Cardiac muscle cell (in vitro differentiated cells and primary cell): ENCODE measurements at places on chromosomes 3 and 15. TPM values are rescaled to one million over a fixed set of nuclear protein-coding genes. Genes with fewer than 3 reads are reported as not detected.
A peak's percentile ranks its signal among the peaks of the same experiment; 100 is the strongest.

SYNPR gene
- 0.36 and 0.60 TPM in 2 replicates for total RNA-seq

CRBN gene
- 47.3 and 63.0 TPM in 2 replicates for total RNA-seq

UBAP1L gene
- 3.7 and 5.1 TPM in 2 replicates for total RNA-seq

ARHGAP11A gene
- total RNA-seq: 5.0 and 44.6 TPM in 2 replicates

TMEM158 gene
- 0.83 and 2.2 TPM in 2 replicates for total RNA-seq

LRRIQ4 gene
- 0.15 TPM in 1 of 2 replicates, not detected in the other for total RNA-seq

ATP2C1 gene
- total RNA-seq: 31.5 and 32.9 TPM in 2 replicates

SLC24A5 gene
- total RNA-seq: not detected in 2 replicates

DNAH12 gene
- total RNA-seq: 0.53 and 0.57 TPM in 2 replicates

DPPA2 gene
- total RNA-seq: not detected in 2 replicates

GRCh38 chr3:192408647-192409200, 318.6 kb downstream of the FGF12 start:
- DNase-seq: peak; percentile 24
- no peaks in the 10 kb centered on the region for H3K36me3 ChIP-seq
- no peak overlapping the region for H3K27ac ChIP-seq
- no peaks in the 10 kb centered on the region for H3K4me1 ChIP-seq
- peaks cover 59% of the 10 kb centered on the region for H3K27me3 ChIP-seq

DNA sequence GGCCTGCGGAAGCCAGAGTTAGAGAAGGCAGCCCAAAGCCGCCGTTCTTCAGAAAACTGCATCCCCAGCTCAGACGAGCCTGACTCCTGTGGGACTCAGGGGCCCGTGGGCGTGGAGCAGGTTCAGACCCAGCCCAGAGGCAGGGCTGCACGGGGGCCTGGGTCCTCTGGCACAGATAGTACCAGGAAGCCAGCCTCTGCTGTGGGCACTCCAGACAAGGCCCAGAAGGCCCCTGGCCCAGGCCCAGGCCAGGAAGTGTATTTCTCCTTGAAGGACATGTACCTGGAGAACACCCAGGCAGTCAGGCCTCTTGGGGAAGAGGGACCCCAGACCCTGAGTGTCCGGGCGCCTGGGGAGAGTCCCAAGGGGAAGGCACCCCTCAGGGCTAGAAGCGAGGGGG, 23.1 kb downstream of the ALPK3 start:
- H3K27me3 ChIP-seq: no peaks in the 10 kb centered on the region
- peaks cover 6% of the 10 kb centered on the region for H3K36me3 ChIP-seq
- peaks cover 63% of the 10 kb centered on the region for H3K4me1 ChIP-seq
- peak overlapping the region; percentile 95 for H3K27ac ChIP-seq

DNA sequence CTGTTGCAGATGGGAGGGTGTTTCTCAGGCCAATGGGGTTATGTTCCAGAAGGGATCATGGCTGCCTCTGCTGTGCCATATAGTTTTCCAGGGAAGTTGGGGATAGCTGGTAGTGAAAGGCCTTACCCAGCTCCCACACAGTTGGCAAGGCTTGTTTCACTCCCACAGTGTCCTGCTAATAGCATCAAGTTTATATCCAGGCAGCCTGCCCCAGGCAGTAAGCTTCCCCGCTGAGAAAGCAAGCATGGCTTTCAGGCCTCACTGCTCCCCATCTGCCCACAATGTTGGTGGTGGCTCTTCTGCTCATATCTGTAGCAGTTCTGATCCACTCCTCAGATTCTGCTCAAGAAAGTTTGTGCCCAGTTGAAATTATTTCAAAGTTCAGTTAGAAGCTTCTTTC, 50.9 kb upstream of the DCBLD2 start:
- no peak for DNase-seq
- H3K4me1 ChIP-seq: no peaks in the 10 kb centered on the region
- no peak overlapping the region for H3K27ac ChIP-seq
- H3K27me3 ChIP-seq: no peaks in the 10 kb centered on the region
- no peaks in the 10 kb centered on the region for H3K36me3 ChIP-seq

GRCh38 chr3:152620395-152620794, 214.5 kb upstream of the P2RY1 start:
- peaks cover 4% of the 10 kb centered on the region for H3K4me1 ChIP-seq
- H3K4me3 ChIP-seq: no peak overlapping the region
- no peak for DNase-seq
- H3K27me3 ChIP-seq: no peaks in the 10 kb centered on the region

GRCh38 chr15:62447742-62448141, 282.7 kb upstream of the C2CD4B start:
- H3K4me3 ChIP-seq: no peak overlapping the region
- no peaks in the 10 kb centered on the region for H3K36me3 ChIP-seq
- H3K4me1 ChIP-seq: no peaks in the 10 kb centered on the region
- H3K27me3 ChIP-seq: peaks cover 31% of the 10 kb centered on the region

GRCh38 chr3:58025837-58026569, 17.8 kb downstream of the FLNB start:
- H3K4me3 ChIP-seq: no peak overlapping the region
- no peaks in the 10 kb centered on the region for H3K27me3 ChIP-seq
- H3K36me3 ChIP-seq: no peaks in the 10 kb centered on the region
- peaks cover 1% of the 10 kb centered on the region for H3K4me1 ChIP-seq
- no peak overlapping the region for H3K27ac ChIP-seq

- DNase-seq: no peak
- H3K27ac ChIP-seq: no peak overlapping the region
- peaks cover 7% of the 10 kb centered on the region for H3K4me1 ChIP-seq
- H3K4me3 ChIP-seq: no peak overlapping the region
Measured at GRCh38 chr15:56205061-56205876, 38.4 kb downstream of the RFX7 start.

DNA sequence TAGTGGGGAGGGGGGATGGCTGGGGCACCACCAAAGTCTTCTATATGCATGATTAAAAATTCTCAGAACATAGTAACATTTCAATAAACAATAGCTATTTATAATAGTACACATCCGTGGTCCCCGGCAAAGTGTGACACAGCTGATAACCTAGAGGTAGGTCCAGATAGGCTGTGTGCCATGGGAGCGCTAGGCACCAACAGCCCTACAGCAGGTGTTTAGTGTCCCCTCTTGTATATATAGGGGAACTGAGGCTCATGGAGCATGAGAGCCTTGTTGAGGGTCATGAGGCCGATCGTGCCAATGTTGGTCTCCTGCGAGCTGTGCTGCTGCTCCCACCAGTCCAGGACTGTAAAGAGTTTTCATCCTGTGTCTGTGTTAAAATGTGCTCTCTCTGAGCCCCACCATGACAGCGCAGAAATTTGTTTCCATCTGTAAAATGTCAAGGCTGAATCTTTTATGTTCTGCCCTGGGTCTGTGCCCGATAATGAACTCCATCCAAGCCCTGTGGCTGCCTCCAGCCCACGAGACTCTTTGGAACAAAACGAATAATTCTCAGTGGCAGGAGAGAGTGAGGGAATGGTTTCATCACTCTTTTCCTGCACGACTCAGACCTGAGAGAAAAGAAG, 14.5 kb downstream of the TMEM158 start:
- no peaks in the 10 kb centered on the region for H3K4me1 ChIP-seq
- no peak overlapping the region for H3K4me3 ChIP-seq
- DNase-seq: no peak
- peaks cover 5% of the 10 kb centered on the region for H3K27me3 ChIP-seq
- H3K36me3 ChIP-seq: no peaks in the 10 kb centered on the region
- H3K27ac ChIP-seq: no peak overlapping the region

DNA sequence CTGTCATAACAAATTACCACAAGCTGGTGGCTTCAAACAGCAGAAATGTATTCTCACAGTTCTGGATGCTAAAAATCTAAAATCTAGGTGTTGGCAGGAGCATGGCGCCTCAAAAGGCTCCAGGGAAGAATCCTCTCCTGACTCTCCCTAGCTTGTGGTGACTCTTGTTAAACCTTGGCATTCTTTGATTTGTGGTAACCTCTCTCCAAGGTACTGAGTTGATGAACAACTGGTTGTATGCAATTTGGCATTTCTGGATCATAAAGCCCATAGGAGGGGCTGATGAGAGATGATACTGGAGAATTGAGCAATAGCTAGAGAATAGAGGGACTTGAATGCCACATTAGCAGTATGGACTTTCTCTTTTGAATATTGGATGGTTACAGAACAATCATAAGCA, 821.8 kb downstream of the TBL1XR1 start:
- H3K36me3 ChIP-seq: no peaks in the 10 kb centered on the region
- no peaks in the 10 kb centered on the region for H3K27me3 ChIP-seq
- H3K4me3 ChIP-seq: no peak overlapping the region
- no peak overlapping the region for H3K27ac ChIP-seq

DNA sequence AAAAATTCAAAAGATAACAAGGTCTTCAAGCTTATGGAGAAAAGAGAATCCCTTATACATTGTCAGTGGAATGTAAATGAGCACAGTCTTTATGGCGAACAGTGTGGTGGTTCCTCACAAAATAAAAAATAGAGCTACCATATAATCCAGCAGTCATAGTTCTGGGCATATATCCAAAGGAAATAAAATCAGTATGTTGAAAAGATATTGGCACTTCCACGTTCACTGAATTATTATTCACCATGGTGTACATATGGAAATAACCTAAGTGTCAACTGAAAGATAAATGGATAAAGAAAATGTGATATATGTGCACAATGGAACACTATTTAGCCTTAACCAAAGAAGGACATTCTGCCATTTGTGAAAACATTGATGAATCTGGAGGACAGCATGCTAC, 1161.2 kb downstream of the ROBO2 start:
- H3K4me3 ChIP-seq: no peak overlapping the region
- H3K4me1 ChIP-seq: peaks cover 7% of the 10 kb centered on the region
- no peak for DNase-seq
- H3K27me3 ChIP-seq: no peaks in the 10 kb centered on the region

DNA sequence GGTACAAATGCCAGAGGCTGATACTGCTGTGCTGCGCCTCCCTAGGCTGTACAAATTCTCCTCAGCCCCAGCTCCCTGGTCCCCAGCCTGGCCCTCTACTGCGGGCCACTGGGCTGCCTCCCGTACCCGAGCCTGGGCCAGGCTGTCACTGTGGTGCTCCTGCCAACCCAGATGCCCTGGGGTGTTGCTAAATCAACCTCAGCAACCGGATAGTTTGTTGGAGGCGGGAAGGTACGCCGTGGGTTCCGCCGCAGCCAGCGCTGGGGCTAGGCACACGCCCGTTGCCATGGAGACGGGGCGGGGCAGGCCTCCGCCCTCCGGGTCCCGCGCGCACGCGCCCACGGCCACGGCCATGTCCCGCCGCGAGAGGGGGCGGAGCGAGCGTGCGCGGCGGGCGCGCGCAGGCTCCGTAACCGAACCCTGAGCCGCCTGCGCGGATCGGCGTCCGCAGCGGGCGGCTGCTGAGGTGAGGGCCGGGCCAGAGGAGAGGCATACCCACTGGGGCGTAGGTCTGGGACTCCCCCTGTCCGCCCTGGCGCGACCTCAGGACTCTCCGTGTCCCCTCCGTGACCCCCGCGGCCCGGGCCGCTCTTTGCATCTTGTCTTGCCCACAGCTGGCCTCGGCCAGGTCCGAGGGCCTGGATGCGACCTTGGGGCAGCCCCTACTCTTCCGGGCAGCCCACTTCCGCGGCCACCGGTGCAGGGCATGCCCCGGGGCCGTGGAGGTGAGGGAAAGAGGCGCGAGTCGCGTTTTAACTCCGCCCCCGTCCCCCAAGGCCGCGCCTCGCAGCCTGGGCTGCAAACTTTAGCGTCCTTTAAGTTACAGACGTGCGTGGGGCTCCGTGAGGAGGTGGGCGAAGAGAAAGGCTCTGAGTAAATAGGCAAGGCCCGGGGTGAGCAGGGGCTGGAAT, at the start of gene TEX264:
Gene TEX264 (plus strand): TSS at position 430 of the 911 bp plus-strand sequence. CDS start 3,053 bp downstream, outside the sequence.
- H3K36me3 ChIP-seq: no peaks in the 10 kb centered on the region
- no peaks in the 10 kb centered on the region for H3K27me3 ChIP-seq
- H3K27ac ChIP-seq: peak within 1 kb of the TSS; percentile 79
- H3K4me3 ChIP-seq: peak within 1 kb of the TSS; percentile 63
- peaks cover 17% of the 10 kb centered on the region for H3K4me1 ChIP-seq

DNA sequence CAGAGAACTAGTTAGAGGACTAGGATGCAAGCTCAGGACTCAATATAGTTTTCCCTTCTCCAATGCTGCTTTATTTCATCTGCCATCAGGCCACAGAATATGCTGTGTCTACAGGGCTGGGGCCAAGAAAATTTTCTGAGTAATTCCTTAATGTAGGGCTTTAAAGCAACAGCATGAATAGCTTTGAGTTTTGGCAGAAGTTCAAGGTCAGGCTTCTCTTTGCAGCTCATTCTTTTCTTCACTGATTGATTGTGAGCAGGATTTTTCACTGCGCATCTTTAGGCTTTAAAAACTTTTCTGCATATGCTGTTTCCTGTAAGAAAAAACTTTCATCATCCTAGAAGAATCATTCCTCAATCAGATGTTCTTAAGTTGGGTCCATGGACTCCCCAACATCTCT, 4.6 kb downstream of the TMEM108 start:
- no peak for DNase-seq
- H3K4me3 ChIP-seq: no peak overlapping the region
- no peak overlapping the region for H3K27ac ChIP-seq
- H3K27me3 ChIP-seq: peaks cover 31% of the 10 kb centered on the region

- no peak overlapping the region for H3K27ac ChIP-seq
- no peak overlapping the region for H3K4me3 ChIP-seq
- H3K4me1 ChIP-seq: no peaks in the 10 kb centered on the region
Measured at GRCh38 chr3:27034255-27034654, 334.9 kb downstream of the NEK10 start.

DNA sequence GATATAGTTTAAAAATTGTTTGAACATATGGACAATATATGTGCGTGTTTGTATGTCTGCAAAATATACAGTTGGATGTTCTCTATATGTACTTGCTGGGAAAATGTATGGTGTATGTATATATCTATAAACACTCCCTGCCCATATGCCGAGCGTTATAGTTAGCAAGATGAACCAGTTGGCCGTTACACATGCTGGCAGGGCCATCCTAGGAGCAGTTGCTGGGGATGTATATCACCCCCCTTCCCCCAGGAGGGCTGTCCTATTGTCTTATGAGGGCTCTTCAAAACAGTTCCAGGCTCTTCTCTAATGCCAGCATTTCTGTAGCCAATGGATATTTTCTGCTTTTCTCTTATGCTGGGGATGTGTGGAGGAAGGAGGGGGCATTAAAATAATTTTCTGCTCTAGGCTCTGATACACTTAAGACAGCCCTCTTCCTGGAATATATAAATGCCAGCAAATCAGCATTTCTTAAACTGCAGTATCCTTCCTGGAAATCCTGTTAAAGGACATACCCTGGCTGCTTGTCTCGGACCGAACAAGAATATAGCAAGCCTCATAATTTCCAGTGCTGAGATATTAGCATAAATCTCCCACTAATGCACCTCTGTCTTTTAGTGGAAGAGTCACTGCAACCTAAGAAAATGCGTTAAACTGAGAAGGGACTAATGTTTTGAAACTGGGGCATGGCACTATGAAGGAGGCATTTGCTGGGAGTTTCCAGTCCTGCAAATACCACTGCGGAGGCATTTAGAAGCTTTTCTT, 134.4 kb downstream of the MDFIC2 start:
- no peak overlapping the region for H3K4me3 ChIP-seq
- no peaks in the 10 kb centered on the region for H3K4me1 ChIP-seq
- H3K27ac ChIP-seq: no peak overlapping the region
- no peaks in the 10 kb centered on the region for H3K27me3 ChIP-seq
- DNase-seq: no peak

- DNase-seq: no peak
- H3K4me1 ChIP-seq: no peaks in the 10 kb centered on the region
- no peaks in the 10 kb centered on the region for H3K36me3 ChIP-seq
Measured at GRCh38 chr15:69104050-69104750, 56.2 kb upstream of the GLCE start.

GRCh38 chr15:35107122-35107521, 22.0 kb upstream of the NANOGP8 start:
- no peaks in the 10 kb centered on the region for H3K4me1 ChIP-seq
- DNase-seq: no peak
- H3K36me3 ChIP-seq: no peaks in the 10 kb centered on the region
- no peaks in the 10 kb centered on the region for H3K27me3 ChIP-seq
